ENCODE measurements at places on chromosomes 4 and X.
A peak's percentile ranks its signal among the peaks of the same experiment; 100 is the strongest.

- no peak for DNase-seq
Measured at GRCh38 chr4:163776957-163777356, 282.5 kb downstream of the TMA16 start.

GRCh38 chr4:91366554-91366953 lies 937.2 kb upstream of the GRID2 start:
- DNase-seq: no peak

DNA sequence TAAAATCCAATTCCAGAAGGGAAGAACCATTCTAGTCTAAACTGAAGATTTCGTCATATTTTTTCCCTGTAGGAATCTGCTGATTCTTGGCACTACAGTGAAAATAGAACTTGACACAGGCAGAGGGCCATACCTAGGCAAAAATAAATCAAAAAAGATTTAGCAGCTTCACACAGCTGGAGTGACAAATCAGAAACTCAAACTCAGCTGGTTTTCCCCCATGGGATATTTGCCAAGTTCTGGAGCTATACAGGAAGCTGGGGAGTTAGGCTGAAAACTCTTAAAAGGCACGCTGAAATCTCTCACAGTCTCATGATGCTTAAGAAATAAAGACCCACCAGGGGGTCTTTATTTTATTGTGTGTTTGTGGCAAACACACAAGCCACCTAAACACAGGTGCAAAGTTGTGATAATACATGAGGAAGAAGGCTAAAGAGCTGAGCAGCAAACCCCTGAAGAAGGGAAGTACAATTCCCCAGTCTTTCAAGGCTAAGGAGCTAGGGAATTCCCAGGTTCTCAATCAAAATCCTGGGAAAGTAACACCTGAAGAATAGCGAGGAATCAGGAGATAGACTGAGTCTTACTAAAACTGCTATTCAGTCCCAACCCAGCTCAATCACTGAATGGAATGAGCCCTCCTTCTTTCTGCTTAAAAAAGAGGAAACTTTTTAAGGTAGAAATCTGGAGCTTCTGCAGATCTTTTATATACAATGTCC lies 32.1 kb upstream of the BEND2 start:
- no peak for DNase-seq

DNA sequence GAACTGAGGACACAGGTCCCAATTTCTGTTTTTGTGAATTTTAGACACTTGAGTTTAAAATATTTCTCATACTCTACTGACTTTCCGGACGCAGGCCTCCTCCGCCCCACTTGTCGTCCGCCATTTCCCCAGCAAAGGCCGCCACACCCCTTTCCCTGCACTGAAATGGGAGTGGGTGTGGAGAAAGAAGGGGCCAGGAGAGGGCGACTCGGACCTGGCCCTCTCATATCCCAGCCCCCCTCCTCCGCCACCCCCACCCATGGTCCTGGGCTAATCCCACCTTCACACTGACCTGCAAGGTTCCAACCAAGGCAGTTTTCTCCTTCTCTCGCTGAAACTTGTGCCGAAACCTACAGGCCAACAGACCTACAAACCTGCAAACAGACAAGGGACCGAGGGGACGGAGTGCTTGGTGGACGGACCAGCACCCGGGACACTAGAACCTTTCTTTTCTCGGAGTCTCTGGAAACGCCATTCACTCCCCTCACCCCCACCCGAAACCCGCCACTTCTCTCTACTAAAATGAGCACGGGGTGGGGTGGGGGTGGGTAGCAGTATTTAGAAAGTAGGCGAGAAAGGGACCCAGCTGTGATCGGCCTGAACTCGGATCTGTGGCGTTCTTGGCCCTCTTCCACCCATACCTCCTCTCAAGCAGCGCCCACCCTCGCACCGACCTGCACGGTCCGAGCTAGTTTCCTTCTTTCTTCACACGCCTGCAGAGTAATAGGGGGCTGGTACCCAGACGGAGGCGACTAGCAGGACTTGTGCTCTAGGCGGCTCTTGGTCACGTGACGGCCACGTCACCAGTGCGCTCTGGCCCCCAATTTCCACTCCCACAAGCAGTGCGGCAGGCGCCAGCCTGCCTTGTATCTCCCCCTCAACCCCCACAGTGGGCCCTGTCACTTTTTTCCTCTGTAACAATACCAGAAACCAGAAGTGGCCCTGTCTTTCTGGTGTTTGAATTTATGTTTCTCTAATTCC lies at the start of gene ARMCX6:
ARMCX6 (minus strand) TSS at position 790 of the 981 bp plus-strand sequence. CDS start 1,380 bp downstream, outside the sequence.
- peak; percentile 60 for DNase-seq

- no peak for DNase-seq
Measured at GRCh38 chr4:1360423-1361283, 13.6 kb downstream of the UVSSA start.

GRCh38 chr4:137674066-137674465 lies 141.8 kb upstream of the PCDH18 start:
- DNase-seq: no peak

DNA sequence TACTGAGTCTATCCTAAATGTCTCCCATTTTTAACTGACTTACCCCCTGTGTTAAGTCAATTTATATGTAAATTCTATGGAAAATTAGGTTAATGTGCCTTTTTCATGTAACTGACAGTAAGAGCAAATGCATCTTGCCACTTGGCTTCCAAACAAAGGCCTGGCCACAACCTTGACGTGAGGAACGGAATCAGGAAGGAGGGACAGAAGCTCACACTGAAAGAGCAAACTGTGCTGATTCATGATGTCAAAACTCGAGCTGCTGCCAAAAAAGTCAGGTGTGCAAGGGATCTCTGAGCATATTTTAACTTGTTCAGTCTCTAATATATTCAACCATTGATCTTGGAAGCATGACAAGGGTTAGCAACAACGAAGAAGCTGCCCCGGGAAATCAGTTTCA lies 35.8 kb downstream of the GPM6A start:
- no peak for DNase-seq

DNA sequence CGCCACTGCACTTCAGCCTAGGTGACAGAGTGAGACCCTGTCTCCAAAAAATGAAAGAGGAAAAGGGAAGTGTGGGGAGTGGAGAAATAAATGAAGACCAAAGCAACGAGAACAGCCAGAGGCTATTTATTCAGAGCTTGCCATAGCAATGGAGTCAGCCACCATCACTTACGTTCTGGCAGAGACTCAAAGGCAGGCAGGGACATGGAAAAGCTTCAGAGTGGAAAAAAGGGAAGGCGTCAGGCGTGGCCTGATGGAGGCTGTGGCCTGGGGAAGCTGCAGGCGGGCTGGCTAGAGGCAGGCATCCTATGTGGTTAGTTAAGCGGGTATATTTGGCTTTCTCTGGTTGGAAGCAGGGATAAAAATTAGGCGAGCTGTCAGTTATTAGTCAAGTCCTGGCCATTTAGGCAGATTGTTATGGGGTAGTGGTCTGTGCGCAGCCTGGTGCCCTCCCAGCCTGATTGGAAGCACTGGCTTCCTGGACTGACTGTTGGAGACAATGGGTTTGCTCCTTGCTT lies 73.3 kb downstream of the DCTD start:
- no peak for DNase-seq

DNA sequence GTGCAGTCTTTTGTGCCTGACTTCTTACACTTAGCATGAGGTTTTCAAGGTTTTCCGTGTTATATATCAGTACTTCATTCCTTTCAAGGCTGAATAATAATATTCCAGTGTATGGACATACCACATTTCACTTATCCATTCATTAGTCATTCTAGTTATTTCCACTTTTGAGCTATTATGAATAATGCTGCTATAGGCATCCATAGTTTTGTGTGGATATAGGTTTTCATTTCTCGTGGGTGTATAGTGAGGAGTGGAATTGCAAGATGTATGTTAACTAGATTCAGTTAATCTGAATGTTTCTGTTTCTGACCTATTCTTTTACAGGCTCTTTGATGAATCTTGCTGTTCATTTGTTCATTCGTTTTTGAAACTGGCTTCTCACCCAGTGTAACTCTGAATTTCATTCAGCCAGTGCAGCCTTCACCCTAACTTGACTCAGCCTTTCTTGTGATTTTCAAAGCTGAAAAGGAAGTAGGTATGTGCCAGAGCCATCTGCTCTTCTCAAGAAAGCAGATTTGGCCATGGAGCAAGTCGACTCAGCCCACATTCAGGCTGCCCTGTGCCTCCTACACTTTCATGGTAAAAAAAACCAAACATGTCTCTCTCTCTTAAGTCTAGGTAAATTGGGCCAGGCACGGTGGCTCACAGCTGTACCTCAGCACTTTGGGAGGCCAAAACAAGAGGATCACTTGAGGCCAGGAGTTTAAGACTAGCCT lies 56.3 kb upstream of the NOCT start:
- no peak for DNase-seq

DNA sequence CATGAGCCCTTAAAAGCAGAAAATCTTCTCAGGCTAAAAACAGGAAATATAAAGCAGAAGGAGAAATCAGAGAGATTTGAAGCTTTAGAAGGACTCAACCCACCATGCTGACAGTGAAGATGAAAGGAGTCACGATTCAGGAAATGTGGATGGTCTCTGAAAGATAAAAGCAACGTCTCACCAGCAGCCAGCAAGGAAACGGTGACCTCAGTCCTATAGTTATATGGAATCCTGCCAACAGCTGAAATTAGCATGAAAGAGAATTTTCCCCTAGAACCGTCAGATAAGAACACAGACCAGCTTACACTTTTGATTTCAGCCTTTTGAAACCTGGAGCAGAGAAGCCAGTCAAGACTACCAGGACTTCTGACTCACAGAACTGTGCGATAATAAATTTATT lies 715.7 kb upstream of the HTR2C start:
- DNase-seq: no peak

GRCh38 chr4:31107362-31107761 lies 387.2 kb downstream of the PCDH7 start:
- no peak for DNase-seq

DNA sequence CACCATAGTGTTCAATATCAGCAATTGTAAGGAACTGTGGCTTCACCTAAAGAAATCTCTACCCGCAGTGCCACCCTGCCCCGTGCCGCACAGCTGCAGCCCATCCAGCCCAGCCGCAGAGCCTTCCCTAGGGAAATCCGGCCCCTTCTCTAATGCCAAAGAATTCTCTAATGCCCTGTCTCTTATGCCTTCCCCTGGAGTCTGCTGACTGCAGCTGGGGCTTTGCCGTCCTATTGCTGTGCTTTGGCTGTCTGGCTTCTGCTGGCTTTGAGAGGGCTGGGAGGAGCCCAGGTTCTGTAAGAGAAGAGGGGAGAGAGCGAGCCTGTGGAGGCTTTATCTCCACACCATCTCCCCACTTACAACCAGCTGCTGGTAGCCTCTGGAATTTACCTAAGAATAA lies 85.9 kb upstream of the HELT start:
- no peak for DNase-seq

DNA sequence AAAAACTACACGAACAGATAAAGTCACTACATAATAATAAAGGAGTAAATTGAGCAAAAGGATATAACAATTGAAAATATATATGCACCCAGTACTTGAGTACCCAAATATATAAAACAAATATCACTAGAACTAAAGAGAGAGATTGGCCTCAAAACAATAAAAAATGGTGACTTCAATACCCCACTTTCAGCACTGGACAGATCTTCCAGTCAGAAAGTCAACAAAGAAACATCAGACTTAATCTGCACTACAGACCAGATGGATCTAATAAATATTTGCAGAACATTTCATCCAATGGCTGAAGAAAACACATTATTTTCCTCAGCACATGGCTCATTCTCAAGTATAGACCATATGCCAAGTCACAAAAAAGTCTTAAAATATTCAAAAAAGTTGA lies 503.6 kb downstream of the NAP1L3 start:
- no peak for DNase-seq

- DNase-seq: no peak
Measured at GRCh38 chr4:42398871-42399331, 1.6 kb downstream of the SHISA3 start.

- no peak for DNase-seq
Measured at GRCh38 chrX:37754516-37754915, 25.3 kb upstream of the CYBB start.

DNA sequence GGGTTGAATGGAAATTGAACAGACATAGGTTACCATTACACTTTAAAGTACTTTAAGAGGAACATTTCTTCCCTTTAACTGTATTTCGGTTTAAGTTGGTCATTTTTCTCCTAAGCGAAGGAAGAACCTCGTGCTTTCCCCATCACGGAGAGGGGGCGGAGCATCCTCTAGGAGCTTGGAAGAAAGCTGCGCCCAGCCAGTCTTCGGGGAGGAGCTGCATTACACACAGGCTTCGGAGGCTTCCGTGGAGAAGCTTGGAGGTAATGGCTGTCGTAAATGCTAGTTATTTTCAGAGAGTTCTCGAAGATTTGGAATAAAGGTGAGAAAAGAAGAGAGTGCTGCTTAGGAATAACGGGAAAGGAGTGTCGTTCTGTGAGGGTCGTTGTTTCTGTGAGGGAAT lies at the start of gene PWWP3B:
PWWP3B (plus strand) TSS at position 199 of the 400 bp plus-strand sequence. CDS start 37,128 bp downstream, outside the sequence.
- DNase-seq: no peak

GRCh38 chrX:110086916-110087484 lies 84.1 kb downstream of the TMEM164 start:
- DNase-seq: no peak

DNA sequence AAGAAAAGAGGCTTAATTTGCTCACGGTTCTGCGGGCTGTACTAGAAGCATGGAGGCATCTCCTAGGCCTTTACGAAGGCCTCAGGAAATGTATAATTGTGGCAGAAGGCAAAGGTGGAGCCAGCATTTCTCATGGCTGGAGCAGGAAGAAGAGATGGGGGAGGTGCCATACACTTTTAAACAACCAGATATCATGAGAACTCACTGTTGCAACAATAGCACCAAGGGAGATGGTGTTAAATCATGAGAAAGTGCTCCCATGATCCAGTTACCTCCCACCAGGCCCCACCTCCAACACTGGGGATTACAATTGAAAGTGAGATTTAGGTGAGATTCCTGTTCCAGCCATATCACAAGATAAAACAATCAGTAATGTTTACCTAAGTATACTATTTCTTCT lies 45.5 kb downstream of the MTHFD2L start:
- no peak for DNase-seq

- no peak for DNase-seq
Measured at GRCh38 chrX:42090395-42090794, 167.0 kb upstream of the CASK start.

DNA sequence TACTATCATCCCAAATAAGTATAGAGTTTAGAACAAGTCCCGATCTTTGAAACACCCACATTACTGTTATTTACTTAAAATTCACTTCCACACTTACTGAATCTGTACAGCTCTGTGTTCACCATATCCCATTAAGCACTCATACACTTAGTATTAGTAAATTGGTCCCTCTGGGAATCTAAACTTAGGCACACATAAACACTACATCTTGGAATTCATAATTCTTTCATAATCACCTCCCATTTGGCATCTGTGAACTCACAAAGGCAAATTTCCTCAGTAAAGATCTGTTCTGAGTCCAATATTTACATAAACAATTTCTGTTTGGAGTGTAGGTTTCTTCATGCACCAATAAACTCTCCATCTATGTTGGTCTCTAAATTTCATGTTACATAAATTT lies 52.6 kb upstream of the PPARGC1A start:
- no peak for DNase-seq

- DNase-seq: peak; percentile 49
Measured at GRCh38 chrX:53317365-53318069, 36.1 kb upstream of the IQSEC2 start.

- DNase-seq: no peak
Measured at GRCh38 chr4:78552389-78553042, 946 bp downstream of the ANXA3 start.
